Activated naive CD8-positive, alpha-beta T cell treated with anti-CD3 and anti-CD28 coated beads for 36 hours (primary cell): ENCODE measurements at places on chromosomes 7 and 10. TPM values are rescaled to one million over a fixed set of nuclear protein-coding genes. Genes with fewer than 3 reads are reported as not detected.

DNA sequence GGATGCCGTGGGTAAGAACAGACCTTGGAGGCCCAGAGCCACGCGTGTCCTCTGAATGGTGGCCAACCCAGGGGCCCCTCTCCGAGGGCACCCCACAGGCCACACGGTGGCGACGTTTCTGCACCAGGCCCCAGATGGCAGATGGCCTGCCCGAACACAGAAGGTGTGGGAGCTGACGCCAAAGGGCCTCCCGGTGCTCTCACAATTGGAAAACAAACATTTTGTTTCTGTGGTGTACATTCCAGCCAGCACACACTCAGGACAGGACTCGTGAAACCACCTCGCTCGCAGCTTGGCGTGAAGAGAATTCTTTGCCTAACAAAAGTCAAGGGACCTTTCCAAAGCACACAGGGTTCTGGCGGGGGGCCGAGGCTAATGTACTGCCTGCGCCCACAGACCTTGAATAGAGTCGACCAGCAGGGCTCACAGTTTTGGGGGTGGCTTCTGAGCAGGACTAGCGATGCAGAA lies 112.1 kb downstream of the FAM53B start:
- H3K4me1 ChIP-seq: peaks cover 37% of the 10 kb centered on the region
- no peak overlapping the region for H3K4me3 ChIP-seq
- no peak overlapping the region for H3K27ac ChIP-seq
- H3K36me3 ChIP-seq: peaks cover 14% of the 10 kb centered on the region
- peak; percentile 37 for DNase-seq

GRCh38 chr10:104232613-104233102 lies 494 bp upstream of the CFAP43 start:
- no peaks in the 10 kb centered on the region for H3K36me3 ChIP-seq
- peaks cover 9% of the 10 kb centered on the region for H3K4me1 ChIP-seq
- no peak overlapping the region for H3K27ac ChIP-seq
- H3K27me3 ChIP-seq: peaks cover 21% of the 10 kb centered on the region
- no peak for DNase-seq

DNA sequence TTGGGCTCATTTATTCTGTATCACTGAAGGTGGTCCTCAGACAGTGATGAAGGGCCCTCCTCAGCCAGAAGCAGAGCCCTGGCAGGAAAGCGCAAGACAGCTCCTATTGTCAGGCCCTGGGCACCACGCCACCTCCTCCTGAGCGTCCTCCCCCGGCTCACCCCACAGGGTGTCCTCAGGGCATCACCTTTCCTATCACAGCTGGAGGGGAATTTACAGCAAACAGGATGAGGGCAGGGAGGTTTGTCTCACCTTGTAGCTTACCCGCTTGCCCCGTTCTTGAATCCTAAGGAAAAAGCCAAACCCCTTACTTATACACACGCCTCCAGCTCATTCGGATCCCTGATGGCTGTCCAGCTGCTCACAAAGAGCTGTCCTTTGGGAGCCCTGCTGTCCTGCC lies 50.2 kb upstream of the LANCL2 start:
- H3K27me3 ChIP-seq: peaks cover 15% of the 10 kb centered on the region
- no peaks in the 10 kb centered on the region for H3K36me3 ChIP-seq
- H3K27ac ChIP-seq: no peak overlapping the region

GRCh38 chr7:130559184-130559583 lies 67.3 kb downstream of the MEST start:
- H3K36me3 ChIP-seq: peaks cover 9% of the 10 kb centered on the region
- H3K4me1 ChIP-seq: peaks cover 3% of the 10 kb centered on the region
- no peak for DNase-seq
- no peak overlapping the region for H3K27ac ChIP-seq

- no peaks in the 10 kb centered on the region for H3K4me1 ChIP-seq
- H3K27ac ChIP-seq: no peak overlapping the region
- H3K36me3 ChIP-seq: no peaks in the 10 kb centered on the region
- H3K27me3 ChIP-seq: no peaks in the 10 kb centered on the region
- DNase-seq: no peak
Measured at GRCh38 chr7:157715071-157715937, 378.5 kb downstream of the DNAJB6 start.

PIP gene
- total RNA-seq: not detected

SCART1 gene
- total RNA-seq: 0.28 TPM

SPDYE6 gene
- not detected for total RNA-seq

PNLIPRP3 gene
- not detected for total RNA-seq
